ENCODE measurements at places on chromosomes 7 and 10.

DNA sequence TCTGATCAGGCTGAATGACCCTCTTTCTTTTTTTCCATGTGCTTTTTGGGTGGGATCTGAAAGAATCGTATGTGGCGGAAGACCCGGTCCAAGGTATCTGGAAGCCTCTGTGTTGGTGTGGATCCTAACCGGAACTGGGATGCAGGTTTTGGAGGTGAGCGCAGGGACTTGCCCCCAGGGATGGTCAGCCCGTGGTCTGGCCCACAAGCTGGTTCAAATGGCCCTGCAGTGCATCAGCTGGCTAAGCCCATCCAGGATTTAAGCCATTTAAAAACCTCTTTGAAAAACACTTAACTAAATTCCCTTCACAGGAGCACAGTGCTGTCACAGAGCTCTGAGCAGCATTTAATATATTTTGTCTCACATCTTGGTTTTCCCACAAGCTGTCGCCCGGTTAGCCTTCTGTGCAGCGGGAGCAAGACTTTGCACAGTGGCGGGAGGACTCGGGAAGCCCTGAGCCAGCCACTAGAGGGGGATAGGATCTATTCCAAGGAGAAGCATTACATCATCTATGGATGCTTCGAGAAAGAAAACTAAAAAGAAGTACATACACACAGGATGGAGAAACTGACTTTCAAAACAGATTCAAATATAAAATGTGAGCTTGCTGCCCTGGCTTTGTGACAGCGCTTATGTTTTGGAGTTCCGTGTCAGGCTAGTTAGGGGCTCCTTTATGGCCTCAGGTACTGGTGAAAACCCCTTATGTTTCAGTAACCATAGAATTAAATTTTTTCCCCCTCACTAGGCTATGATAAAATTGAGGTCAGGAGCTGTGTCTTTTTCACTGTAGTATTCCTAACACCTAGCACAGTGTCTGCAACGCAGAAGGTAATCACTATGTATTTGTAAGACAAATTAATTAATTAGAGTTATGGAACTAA is 11.3 kb downstream of the CPA2 start:
- no peak for DNase-seq

DNA sequence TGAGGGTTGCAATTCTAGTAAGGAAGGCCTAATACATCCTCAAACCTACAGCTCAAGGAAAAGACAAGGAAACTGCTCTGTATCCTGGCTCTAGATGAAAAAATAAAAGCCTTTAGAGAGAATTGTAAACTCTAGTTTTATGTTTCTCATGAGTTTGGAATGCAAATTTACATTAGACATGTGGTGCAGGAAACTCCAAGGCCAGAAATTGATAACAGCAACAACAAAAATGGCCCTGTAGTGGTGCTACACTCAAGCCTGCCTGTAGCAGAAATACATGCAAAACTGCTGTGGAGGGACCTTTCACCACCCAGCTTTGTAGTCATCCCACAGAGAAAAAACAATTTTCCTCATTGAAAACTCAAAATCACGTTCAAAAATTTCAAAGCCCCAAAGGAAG is 546.7 kb upstream of the LRRN3 start:
- no peak for DNase-seq

DNA sequence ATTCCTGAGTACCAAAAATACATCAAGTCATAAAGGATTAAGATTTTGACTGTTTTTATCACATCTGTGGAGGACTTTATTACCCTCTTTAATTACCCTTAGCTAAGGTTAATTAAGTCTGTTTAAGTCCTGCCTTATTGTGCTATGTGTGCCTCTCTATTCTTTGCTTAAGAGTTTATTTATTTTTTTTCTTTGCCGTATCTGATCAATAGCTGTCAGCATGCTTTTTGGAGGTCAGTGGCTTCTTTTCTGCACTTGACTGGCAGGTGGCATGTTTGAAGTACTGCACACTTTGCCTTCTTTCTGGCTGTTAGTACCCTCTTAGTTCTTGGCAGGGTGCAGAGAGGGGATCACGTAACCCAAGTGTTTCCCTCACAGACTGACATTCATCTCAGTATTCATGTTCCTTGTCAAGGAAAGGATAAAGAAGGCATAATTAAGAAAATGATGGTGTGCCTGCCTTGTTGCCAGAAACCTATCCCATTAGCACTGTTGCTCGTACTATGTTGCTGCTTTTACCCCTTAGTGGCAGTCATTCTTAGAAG is 225.8 kb downstream of the EXOC4 start:
- no peak for DNase-seq

DNA sequence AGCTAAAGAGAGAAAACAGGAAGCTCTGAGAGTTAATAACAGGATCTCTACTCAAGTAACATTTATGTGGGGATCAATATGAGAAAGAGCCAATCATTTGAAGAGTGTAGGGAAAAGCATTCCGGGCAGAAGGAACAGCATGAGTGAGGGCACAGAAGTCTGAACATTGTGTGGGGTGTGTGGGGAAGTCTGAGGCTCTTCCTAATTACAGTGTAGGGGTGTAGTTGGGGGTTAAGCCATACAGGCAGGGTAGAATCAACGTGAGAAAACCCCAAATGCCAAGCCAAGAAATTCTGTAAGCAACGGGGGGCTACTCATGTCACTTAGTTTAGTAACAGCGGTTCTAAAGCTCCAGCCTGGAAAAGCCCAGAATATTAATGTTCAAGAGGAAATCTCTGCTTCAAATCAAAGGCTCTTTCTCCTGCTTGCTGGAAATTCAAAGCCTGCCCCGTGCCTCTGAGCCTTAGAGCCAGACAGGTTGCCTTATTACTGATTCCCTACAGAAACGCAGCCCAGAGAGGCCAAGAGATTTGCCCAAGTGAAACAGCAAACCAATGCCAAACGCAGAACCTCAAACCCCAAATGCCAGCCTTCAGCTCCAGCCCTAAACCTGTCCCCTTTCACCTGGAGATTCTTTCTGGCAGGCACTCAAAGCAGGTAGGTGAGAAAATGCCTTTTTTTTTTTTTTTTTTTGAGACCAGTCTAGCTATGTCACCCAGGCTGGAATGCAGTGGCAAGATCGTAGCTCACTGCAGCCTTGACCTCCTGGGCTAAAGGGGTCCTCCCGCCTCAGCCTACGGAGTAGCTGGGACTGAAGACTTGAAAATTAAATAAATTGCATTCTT is 36.1 kb downstream of the DNAJB12 start:
- DNase-seq = no peak

DNA sequence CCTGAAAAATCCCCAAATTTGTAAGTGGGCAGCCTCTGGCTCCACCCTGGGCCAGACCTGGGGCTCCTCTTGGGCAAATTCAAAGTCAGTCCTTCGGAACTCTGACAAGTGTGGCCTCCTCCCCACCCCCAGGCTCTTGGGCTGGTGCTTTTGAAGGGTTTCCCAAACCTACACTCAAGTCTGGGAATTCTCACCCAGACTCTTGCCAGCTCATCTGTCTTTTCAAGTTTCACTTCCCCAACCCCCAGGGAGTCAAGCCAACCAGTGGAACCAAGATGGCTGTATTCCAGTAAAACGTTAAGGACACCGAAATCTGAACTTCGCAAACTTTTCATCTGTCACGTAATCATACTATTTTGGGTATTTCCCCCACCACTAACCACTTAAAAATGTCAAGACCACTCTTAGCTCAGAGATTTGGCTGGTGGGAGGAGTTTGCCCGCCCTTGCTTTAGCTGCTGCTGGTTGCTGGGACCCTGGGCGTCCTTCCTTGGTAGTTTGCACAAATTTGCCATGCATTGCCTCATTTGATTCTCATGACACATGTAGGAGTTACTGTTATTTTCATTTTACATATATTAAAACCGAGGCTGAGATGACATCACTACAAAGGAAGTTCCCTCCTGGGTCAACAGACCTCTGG is 1.7 kb upstream of the MYO1G start:
- DNase-seq = peak; percentile 68

GRCh38 chr7:101102026-101102425 is 16.7 kb downstream of the TRIM56 start:
- no peak for DNase-seq

GRCh38 chr7:159121068-159121467 is 23.6 kb downstream of the VIPR2 start:
- no peak for DNase-seq

GRCh38 chr7:20788420-20788990 is 1.8 kb upstream of the SP8 start:
- DNase-seq = no peak

- DNase-seq = no peak
Measured at GRCh38 chr7:47581804-47582763, at the start of gene TNS3. Gene TNS3, minus strand, starts transcription at chr7:47582111. Its CDS starts 142,475 bp downstream, at chr7:47439636.

DNA sequence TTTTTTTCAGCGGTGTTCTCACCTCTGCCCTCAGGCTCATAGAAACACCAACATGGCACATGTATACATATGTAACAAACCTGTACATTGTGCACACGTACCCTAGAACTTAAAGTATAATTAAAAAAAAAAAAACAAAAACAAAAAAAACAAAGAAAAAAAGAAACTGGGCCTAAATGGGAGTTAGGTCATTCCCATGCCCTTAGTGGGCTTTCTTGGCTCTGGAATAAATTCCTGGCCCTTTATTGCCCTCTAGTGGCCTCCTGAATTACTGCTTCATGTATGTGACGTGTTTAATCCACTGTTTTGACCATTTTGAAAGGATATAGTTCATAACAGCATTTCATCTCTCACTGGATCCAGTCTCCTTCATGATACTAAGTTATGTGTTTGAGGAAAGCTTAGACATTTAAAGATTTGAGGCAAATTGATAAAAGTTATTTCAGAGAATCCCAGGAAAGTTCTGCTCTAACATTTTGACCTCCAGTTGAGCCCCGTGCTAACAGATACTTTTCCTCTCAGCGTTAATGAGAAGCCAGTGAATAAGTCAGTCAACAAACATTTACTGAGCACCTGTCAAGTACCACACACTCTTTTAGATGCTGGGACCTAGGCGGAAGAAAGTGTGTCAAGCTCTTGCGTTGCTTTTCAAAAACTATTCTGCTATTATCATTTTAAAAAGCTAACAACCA is 54.7 kb upstream of the SYPL1 start:
- no peak for DNase-seq

Data from activated CD8-positive, alpha-beta memory T cell treated with anti-CD3 and anti-CD28 coated beads for 48 hours (primary cell).